ENCODE measurements at places on chromosomes 11 and 22.

DNA sequence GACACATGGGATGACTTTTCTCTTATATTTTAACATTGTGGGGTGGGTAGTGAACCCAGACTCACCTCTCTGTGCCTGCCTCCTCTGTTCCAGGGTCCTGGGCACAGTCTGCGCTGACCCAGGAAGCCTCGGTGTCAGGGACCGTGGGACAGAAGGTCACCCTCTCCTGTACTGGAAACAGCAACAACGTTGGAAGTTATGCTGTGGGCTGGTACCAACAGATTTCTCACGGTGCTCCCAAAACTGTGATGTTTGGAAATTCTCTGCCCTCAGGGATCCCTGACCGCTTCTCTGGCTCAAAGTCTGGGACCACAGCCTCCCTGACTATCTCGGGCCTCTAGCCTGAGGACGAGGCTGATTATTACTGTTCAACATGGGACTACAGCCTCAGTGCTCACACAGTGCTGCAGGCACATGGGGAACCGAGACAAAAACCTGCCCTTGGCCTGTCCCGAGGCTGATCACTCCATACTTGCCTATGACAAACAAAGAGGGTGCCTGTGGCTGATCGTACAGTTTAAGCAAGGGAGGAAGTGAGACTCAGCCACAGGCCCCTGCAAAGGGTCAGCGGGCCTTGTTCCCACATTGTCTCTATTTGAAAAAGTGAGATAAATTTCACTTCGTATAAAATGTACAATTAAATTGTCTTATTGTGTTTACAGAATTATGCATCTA lies 43.7 kb upstream of the TOP3B start:
- DNase-seq: peak; percentile 80

DNA sequence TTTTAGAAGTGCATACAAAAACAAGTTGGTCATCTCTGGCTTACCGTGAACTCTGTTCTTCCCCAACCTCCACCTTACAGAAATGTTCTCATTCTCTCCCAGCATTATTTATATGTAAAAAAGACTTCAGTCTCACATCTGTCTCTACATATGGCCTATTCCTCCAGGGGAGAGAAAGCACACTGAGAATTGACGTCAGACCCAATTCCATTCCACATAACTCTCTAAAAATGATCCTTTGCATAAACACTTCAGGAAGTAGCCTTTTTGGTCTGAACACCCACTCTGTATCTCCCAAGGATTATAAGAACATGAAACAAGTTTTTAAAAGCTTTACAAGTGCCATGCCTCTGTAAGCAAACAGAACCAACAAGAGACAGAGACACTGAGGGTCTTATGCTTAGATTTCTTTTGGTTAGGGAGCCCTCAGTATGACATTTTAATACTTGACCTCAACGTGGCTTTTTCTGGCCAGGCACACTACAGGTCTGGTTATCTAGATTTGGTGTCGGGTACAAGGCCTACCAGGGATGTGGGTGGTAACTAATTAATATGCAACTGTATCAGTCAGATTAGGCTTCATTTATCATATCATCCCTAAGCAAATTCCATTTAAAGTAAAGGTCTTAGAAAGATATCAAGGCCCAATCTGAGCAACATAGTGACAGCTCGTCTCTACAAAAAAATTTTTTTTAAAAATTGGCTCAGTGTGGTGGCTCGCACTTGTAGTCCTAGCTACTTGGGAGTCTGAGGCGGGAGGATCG lies 48.5 kb upstream of the PPP2R1B start:
- no peak for DNase-seq

GRCh38 chr11:69192301-69192721 lies 36.6 kb downstream of the SMIM38 start:
- DNase-seq: no peak

- DNase-seq: no peak
Measured at GRCh38 chr11:116821050-116821918, 1.8 kb downstream of the APOA4 start.

DNA sequence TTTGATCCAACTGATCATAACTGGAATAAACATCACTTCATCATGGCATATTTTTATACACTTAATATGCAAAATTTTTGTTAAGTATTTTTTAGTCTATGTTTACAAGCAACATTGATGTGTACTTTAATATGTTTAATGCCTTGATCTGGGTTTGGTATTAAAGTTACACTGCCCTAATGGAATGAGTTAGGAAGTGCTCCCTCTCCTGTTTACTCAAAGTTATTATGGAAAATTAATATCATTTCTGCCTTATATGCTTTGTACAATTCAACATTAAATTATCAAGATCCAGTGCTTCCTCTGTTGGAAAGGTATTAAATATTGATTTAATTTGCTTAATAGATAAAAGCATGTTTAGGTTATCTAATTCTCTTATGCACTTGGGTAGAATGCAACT lies 927.3 kb upstream of the RAG2 start:
- no peak for DNase-seq

DNA sequence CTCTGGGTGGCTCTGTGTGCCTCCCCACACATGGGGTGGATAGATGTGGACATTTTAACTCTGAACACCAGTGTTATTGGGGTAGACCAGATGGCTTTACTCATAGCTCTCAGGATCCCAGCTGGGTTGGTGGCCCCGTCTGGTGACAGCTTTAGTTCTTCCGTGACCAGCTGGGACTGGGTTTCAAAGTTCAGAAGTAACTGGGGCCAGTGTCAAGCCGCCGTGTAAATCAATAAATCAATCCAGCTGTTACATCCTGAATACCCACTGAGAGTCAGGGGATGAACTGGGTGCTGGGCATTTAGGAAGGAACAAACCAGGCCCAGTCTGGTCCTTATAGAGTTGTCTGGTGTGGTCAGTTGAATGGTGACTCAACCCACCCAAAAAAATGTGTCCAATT lies 269.4 kb downstream of the CTTN start:
- DNase-seq: no peak

GRCh38 chr11:112587664-112588063 lies 327.0 kb upstream of the PLET1 start:
- DNase-seq: no peak

DNA sequence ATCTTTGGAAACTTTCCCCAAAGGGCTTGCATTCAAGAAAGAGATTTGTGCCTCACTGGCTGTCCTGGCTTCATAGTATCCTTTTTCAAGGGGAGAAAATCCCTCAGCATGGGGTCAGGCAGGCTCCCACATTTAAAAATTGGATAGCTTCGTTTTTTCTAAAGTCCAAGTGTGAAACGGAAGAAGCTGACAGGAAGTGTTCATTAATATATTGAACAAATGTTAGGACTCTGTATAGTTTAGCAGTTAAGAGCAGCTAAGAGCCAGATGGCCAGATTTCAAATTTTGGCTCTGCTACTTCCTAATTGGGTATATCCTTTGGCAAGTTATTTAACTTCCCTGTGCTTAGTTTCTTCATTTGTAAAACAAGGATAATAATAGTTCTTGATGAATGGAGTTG lies 354.9 kb upstream of the FAT3 start:
- no peak for DNase-seq

DNA sequence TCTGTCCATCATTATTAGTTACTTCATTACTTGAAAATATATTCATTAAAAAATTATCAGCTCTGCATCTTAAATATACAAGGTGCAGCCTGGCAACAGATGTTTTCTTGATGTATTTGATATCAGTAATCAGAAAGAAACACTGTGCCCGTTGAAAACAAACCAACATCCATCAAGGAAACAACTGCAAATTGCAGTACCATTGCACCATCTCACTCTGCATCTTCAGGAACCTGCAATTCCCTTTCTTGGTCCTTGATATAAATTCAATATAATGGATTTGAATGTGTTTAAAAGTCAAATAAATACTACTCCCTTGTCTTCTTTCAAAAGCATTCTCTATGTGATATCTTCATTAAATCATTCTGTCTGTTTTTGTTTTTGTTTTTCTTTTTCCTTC lies 1131.2 kb downstream of the FAM181B start:
- no peak for DNase-seq

- DNase-seq: peak; percentile 82
Measured at GRCh38 chr11:723120-723883, 17.3 kb downstream of the EPS8L2 start.

GRCh38 chr11:58617976-58618557 lies 4.4 kb upstream of the CNTF start:
- DNase-seq: no peak

DNA sequence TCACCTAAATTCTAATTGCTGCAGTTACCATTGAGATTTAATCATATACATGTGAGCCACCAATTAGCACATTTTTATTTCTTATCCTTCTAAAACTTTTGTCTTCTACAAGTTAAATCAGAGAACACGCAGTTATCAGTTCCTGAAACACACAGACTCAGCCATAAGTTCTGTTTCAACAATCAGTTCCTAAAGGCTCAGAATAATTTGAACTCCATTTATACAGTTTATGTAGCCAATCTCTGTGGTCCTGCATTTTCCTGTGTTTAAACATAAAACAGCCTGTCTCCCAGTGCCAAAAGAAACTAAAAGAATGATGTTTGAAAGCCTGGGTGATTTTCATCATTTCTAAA lies 2.9 kb downstream of the PLAAT3 start:
- no peak for DNase-seq

GRCh38 chr11:95795627-95796295 lies 5.5 kb downstream of the CEP57 start:
- no peak for DNase-seq

DNA sequence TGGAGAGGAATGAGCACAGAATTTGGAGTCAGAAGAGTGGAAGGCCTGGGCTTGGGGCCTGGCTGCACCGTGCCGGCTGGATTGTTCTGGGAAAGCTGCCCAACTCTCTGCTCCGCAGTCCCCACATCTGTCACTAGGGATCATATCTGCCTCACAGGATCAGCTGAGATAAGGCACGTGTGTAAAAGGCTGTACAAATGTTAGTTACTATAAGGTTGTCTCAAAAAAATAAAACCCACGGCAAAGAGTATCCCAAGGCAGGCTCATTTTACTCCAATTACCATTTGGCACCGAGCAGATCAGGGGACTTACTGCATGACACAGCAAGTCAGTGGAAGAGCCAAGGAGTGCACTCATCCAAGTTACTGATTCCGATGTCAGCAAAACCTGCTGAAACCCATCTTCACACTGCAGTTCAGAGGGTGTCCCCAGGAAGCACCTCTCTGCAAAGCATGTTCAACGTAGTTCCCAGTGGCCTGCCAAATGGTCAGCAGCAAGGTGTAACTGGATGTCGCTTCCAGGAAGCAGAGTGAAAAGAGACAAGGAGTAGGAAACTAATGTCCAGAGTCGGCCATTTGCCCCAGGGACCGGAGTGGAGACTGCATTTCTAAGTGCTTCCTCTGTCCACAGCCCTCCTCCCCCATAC lies 18.1 kb upstream of the MRTFA start:
- DNase-seq: no peak

GRCh38 chr11:6248248-6248647 lies 9.4 kb downstream of the CNGA4 start:
- no peak for DNase-seq

- no peak for DNase-seq
Measured at GRCh38 chr11:68328374-68329091, 16.1 kb downstream of the LRP5 start.

- peak; percentile 60 for DNase-seq
Measured at GRCh38 chr11:43576803-43577521, 103.6 kb upstream of the HSD17B12 start.

- DNase-seq: no peak
Measured at GRCh38 chr11:69902337-69902736, 83.1 kb upstream of the FGF3 start.

DNA sequence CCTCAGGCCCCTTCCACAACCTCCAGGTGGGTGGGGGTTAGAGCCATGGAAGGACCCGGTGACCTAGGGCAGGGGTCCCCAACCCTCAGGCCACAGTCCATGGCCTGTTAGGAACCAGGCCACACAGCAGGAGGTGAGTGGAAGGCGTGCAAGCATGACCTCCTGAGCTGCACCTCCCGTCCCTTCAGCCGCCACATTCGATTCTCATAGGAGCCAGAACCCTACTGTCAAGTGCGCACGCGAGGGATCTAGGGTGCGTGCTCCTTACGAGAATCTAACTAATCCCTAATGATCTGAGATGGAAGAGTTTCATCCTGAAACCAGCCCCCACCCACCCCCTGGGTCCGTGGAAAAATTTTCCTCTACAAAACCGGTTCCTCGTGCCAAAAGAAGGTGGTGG lies 3.6 kb upstream of the KRTAP5-4 start:
- no peak for DNase-seq

DNA sequence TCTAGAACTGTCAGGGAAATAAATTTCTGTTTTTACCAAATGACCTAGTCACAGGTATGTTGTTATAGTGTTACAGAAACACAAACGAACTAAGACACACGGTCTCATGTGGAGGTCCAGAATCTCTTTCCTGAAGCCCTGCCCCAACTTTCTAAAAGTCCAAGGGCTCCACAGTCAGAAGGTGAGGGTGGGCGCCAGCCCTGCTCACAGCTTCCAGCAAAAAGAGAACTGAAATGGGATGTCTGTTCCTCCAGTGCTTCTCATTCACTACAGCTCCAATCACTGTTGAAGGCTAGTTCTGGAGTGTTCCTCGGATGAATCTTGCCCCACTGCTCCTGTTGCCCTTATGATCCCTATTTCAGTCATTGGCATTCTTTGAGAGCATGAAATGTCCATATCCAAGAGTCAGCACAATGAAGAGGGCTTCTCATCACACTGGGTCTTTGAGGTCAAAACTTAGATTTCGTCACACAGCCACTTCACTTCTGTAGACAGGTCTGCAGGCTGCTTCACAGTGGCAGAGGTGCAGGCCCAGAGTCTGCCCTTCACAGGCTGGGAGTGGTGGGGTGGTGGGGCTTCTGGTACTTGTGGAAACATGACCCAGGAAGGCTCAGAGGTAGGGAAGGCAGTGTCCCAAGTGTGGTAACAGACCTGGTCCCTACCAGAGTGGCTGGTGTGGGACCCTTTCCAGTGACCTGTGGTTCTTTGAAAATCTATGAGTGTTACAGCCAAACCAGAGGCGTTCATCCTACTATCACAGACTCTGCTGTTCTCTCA lies 34.9 kb downstream of the FAM181B start:
- no peak for DNase-seq

DNA sequence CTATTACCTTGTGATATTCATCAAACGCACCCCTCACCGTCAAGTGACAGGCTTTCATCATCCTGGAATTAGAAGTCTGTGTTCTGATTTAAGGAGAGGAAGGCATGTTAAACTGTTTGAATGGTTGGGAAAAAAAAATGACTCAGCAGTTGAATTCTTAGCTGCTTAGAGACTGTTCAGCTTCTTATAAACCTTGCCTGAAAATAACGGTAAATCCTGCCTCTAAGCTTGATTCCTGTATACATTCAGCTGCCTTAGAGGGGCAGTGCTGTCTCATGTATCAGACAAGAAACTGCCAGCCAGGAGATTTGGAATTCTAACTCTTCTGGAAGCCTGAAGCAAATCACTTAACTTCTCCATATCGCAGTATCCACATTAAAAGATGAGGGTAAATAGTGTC lies 437.4 kb downstream of the JRKL start:
- no peak for DNase-seq

- no peak for DNase-seq
Measured at GRCh38 chr11:43948341-43949225, 6.1 kb downstream of the C11orf96 start.

GRCh38 chr22:48942698-48943566 lies 884.7 kb downstream of the BRD1 start:
- no peak for DNase-seq
